Skin of body (tissue), 3 donors: ENCODE measurements at places on chromosomes 2 and 18. TPM values are rescaled to one million over a fixed set of nuclear protein-coding genes. Genes with fewer than 3 reads are reported as not detected.

DNA sequence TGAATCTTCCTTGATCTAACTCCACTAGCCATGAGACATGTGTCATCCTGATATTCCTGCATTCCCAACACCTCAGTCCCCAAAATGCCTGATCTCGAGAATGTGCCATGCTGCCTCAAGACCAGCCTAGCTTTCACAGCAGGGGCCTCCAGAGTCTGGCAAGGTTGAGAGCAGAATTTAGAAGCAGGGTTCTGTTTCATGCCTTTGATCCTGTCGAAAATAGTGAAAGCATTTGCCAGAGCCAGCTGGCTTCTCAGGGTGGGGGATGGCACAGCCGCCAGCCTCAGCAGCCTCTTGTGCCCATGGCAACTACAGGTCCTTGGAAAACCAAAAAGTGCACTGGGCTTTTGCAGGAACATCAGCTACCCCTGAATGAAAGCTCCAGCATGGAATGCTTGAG, 143.5 kb downstream of the RTN4 start:
- DNase-seq, result no peak

GRCh38 chr2:127170452-127171197, 49.5 kb downstream of the CYP27C1 start:
- no peak for DNase-seq

DNA sequence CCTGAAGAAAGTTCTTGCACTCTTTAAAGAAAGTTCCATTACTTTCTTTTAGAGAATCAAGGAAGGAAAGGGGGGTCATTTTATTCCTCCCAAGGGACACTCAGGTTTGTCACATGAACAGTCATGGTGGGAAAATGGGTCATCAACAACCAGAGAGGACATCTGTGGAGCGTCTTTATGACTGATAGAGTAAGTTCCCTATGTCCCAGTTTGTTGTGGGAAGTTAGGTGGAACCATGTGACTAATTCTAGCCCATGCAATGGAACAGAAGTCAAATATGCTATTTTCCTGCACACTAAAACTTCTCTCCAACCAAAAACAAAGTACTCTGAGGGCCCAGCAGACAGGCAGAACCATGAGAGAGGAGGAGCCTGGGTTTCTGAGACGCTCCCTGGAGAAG, 165.6 kb upstream of the SERTAD2 start:
- no peak for DNase-seq

- DNase-seq, result no peak
Measured at GRCh38 chr18:12883372-12883683, 709 bp downstream of the PTPN2 start.

- no peak for DNase-seq
Measured at GRCh38 chr2:187550857-187551256, 3.4 kb downstream of the TFPI start.

DNA sequence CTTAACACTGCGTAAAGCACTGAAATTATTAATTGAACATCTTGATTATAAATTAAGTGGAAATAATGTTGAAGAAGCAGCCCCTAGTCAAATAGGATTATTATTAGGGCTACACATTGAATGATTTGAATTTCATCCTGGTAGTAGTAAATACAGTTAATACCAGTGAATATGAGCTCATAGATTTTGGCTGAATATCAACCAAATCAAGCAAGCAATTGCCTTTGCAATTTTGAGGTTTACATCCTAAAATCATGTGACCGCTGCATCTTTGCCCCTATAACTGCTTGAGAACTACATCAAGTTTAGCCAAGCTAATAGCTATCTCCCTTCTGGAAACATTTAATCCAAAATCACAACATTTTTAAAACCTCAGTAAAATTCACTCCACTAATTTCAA, 801.2 kb upstream of the PIK3C3 start:
- DNase-seq, result no peak

The SS18 gene
- total RNA-seq, result 91.6 TPM

The HAAO gene
- 7.0 TPM for total RNA-seq
